NCI-H2107 (cell line): ENCODE measurements at places on chromosomes 5 and 9.

DNA sequence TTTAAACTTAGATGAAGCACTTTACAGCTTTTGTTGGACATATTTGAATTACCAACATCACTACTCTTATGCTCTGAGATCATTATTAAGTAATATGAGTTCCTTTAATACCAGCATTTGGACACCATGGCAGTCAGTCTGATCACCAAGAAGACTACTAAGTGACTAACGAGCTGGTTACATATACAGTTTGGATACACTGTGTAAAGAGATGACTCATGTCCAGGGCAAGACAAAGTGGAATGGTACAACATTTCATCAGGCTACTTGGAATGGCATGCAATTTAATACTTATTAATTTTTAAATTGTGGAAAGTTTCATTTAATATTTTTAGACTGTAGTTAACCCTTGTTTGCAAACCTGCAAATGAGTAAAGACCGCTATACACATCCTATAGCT lies 237.4 kb upstream of the PRDM9 start:
- DNase-seq: no peak

DNA sequence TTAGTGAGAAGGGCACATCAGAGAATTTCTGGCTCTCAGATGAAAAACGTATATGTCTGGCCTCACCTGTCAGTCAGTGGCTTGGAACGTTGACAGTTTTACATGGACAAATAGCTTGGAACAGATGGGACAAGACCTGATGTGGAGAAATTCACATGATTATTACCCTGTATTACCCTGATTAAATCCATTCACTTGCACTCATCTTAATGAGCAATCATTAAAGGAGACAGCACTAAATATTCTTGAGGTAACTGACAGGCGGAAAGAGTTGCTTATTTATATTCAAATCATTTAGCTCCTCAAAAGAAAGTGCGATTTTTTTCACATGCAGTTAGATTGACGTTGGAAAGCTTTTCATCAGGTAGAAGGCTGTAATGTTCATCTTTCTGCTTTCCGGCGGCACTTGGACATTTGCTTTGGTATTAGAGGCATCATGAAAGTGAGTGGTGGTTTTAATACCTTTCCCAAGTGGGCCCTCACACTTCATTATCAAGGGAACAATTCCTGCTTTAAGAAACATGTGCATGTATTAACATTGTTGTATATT lies 11.7 kb upstream of the TAS2R1 start:
- no peak for DNase-seq

- DNase-seq: no peak
Observed at GRCh38 chr9:135320331-135320730, 159.3 kb upstream of the PPP1R26 start.

- DNase-seq: no peak
Observed at GRCh38 chr9:128770286-128771030, 1.3 kb downstream of the ZER1 start.

- DNase-seq: no peak
Observed at GRCh38 chr9:70137577-70137976, 93.9 kb downstream of the MAMDC2 start.

DNA sequence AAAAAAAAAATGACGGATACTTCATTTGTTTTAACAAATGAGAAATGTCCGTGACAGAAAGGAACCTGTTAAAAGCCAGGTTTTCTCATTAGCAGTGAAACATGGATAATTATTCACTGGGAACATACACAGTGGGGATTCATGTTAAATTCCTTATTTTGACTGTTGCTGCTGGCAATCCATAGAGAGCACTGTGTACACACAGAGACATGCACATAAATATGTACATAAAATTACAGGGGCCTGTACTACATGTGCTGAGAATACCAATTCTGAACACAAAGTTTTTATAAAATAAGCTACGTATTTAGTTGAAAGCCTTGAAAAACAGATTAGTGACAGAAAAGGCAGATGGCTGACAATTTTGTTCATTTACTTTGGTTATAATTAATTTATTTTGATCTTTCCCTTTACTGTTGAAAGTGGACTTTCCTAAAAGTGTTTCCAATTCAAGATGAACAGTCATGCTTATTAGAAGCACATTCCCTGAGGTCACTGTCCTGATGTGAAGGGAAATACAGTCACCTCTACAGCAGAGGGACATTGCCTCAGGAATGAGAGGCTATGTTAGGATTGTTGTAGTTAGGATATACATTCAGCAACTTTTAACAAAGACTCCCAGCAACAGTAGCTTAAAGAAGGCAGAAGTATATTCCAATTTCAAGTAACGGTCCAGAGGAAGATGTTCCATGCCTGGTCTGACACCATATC lies 166.7 kb downstream of the SAXO1 start:
- DNase-seq: no peak

GRCh38 chr9:125523681-125524080 lies 183.3 kb downstream of the MAPKAP1 start:
- DNase-seq: no peak

- peak; percentile 43 for DNase-seq
Observed at GRCh38 chr5:2038321-2039179, 155.8 kb upstream of the IRX4 start.

DNA sequence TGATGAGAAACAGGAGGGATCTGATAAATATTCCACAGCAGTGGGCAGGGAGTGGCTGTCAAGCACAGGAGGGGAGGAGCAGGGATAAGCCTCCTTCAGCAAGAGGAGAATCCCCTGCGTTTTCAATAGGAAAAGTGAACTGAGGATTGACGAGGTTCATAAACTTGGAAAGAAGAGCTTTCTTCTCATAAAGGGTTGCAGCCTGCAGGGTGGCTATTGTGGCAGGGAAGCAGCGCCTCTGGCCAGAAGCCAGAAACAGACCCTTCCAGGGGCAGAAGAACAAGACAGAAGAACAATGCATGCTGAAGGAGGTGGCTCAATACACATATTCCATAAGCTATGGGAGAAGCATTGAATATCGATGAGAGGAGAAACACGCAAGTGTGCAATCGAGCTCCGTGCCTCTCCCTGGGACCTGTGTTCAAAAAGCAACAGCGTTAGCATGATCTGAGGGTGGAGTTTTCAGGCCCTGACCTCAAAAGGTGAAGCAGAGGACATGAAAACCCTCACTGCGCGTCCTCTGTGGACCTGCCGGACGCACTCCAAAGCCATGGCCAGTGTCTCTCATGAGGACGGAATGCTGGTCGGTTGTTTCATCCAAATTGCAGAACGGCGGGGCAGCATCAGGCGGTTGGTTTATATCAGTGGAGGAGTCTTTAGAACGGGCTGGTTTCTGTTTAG lies 67.6 kb downstream of the ANKRD33B start:
- DNase-seq: no peak

- DNase-seq: no peak
Observed at GRCh38 chr9:37986771-37987258, 82.2 kb downstream of the SHB start.

- DNase-seq: no peak
Observed at GRCh38 chr5:77874691-77875090, 98.6 kb upstream of the TBCA start.

GRCh38 chr5:176793736-176794135 lies 16.6 kb upstream of the UNC5A start:
- DNase-seq: no peak

- no peak for DNase-seq
Observed at GRCh38 chr5:32710550-32711361, at the start of gene NPR3. NPR3 (plus strand) TSS chr5:32711321; CDS start chr5:32711777, 456 bp downstream.

GRCh38 chr5:78907255-78907891 lies 77.7 kb downstream of the ARSB start:
- no peak for DNase-seq

DNA sequence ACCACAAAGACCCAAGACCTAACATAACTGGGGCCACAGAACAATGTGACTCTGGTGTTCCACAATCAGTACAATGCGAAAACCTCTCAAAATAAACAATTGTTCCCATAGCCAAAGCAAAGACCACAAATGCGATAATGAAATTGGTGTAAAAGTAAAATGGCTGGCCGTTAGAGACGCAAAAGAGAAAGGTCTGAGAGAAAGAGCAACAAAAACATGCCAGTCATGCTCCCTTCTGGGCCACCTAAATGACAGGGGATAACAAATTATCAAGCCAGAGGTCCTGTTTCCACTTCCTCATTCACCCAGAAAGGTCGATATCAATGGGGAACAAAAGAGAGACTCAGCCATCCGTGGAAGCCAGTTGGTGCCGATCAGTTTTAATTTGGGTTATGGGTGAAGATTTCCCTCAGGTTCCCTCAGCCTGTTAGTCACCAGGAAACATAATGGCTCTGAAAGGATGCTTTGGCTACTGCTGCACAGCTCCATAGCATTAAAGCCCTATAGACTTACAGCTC lies 9.2 kb upstream of the CFAP95 start:
- DNase-seq: no peak

- DNase-seq: no peak
Observed at GRCh38 chr9:1513105-1513504, 462.9 kb downstream of the DMRT2 start.

DNA sequence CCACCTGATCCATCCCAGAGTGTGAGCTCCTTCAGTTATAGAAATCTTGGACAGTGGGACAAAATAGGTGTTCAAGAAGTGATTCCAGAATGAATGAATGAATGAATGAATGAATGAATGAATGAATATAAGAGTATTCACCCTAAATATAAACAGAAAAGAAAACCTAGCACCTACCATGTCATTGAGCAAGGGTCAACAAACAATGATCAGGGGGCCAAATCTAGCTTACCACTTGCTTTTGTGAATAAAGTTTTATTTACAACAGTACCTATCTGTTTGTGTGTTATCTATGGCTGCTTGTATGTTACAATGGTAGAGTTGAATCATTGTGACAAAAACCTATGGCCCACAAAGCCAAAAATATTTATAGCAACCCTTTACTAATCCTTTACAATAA lies 43.9 kb upstream of the CEP78 start:
- no peak for DNase-seq

- DNase-seq: no peak
Observed at GRCh38 chr5:33969572-33970452, 14.7 kb downstream of the SLC45A2 start.

- DNase-seq: no peak
Observed at GRCh38 chr5:42874621-42875198, 63.0 kb upstream of the SELENOP start.

GRCh38 chr9:87551772-87552217 lies 54.1 kb downstream of the DAPK1 start:
- no peak for DNase-seq

GRCh38 chr9:122996586-122996985 lies 36.9 kb upstream of the GPR21 start:
- no peak for DNase-seq

GRCh38 chr5:77266291-77266690 lies 55.8 kb downstream of the PDE8B start:
- DNase-seq: no peak

DNA sequence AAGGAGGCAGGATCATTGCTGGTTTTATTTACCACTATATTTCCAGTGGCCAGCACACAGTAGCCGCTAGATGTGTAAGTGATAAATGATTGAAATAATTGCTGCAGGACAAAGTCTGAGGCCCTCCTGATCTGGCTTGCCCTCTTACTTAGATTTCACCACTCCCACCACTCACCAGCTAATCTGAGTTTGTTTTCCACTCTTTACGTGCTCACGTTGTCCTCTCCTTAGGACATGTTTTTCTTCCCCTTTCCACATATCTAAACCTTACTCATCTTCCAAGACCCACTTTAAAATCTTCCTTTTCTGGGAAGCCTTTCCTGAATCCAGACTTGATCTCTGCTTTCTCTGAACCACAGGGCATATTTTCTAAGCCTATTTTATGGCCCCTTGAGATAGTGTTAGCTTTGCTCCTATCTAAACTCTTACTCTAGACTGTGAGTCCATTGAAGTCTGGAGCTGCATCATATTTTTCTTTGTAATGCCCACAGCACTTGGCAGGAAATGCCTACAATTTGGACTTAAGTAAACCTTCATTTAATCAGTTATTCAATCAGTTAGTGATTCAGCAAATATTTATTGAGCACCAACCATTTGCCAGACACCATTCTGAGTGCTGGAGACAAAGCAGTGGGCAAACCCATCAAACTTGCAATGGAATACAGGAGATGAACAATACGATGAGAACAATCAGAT lies 2.4 kb downstream of the TLR4 start:
- DNase-seq: no peak

- DNase-seq: no peak
Observed at GRCh38 chr9:94644543-94644942, 5.2 kb upstream of the FBP1 start.

DNA sequence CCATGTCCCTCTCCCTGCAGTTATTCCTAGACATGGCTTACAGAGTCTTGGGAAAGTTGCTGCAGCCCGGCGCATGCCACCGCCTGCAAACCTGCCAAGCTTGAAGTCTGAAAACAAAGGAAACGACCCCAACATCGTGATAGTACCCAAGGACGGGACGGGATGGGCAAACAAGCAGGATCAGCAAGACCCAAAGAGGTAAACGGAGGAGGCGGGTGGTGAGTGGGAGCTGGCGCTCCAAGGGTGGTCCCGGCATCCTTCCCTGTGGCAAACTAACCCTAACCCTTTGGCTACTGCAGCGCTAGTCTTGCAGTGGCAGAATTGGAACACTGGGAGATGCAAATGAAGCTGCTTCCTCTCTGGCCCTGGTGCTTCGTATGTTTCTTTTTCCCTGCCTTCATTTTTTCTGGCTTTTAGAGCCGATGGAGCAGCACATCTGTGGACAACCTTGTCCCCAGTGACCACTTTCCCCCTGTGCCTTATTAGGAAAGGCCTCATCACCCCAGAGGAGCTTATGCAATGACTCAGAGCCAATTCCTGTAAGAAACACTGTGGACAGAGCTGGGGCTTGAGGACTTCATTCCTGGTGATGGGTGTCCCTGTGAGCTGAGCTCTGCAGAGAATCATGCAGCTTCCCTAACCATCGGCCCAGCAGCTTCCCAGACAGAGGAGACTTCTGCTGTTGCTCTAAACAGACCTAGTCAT lies 38.9 kb downstream of the PRRC2B start:
- DNase-seq: no peak

DNA sequence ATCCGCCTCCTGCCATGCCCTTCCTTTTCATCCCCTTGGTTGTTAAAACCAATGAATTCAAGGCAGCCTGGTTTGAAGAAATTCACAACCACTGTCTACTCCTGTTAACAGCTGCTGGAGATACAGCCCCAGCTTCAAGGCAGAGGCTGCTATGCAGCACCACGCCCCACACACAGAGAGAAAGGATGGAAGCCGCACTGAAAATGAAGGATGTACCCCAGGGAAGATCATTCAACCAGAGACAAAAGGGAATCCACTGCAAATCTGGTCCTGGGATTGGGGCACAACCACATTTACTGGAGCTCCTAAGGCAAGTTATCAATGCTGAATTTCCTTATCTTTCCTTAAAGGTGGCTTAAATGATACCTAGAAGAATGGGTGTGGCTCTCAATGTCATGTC lies 58.7 kb downstream of the DPYSL3 start:
- DNase-seq: no peak

GRCh38 chr9:132905726-132906125 lies 27.0 kb downstream of the SPACA9 start:
- no peak for DNase-seq

GRCh38 chr5:159051421-159052282 lies 48.1 kb downstream of the EBF1 start:
- DNase-seq: no peak

GRCh38 chr5:109944461-109944860 lies 254.7 kb downstream of the MAN2A1 start:
- no peak for DNase-seq

GRCh38 chr5:163360656-163361055 lies 76.7 kb upstream of the CCNG1 start:
- no peak for DNase-seq

- DNase-seq: no peak
Observed at GRCh38 chr5:355379-355935, 33.9 kb downstream of the AHRR start.

- DNase-seq: no peak
Observed at GRCh38 chr5:144915452-144915851, 744.8 kb downstream of the KCTD16 start.
